ENCODE measurements at places on chromosomes 1 and 21. TPM values are rescaled to one million over a fixed set of nuclear protein-coding genes. Genes with fewer than 3 reads are reported as not detected.

GRCh38 chr1:53572815-53573173 lies 113.6 kb downstream of the DMRTB1 start:
- H3K27me3 ChIP-seq = no peaks in the 10 kb centered on the region
- H3K27ac ChIP-seq = no peak overlapping the region
- no peaks in the 10 kb centered on the region for H3K36me3 ChIP-seq
- H3K4me1 ChIP-seq = no peaks in the 10 kb centered on the region

The RCSD1 gene
- 11.9 TPM for total RNA-seq

The SERTAD4 gene
- 10.0 TPM for total RNA-seq

DNA sequence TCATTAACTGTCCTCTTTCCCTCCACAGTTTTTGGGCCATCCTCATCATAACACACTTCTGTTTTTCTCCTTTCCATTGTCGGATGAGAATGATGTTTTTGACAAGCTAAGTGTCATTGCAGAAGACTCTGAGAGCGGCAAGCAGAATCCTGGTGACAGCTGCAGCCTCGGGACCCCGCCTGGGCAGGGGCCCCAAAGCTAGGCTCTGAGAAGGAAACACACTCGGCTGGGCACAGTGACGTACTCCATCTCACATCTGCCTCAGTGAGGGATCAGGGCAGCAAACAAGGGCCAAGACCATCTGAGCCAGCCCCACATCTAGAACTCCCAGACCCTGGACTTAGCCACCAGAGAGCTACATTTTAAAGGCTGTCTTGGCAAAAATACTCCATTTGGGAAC lies 28.6 kb upstream of the IFNAR1 start:
- DNase-seq = no peak
- H3K4me3 ChIP-seq = no peak overlapping the region
- H3K27me3 ChIP-seq = no peaks in the 10 kb centered on the region
- H3K27ac ChIP-seq = no peak overlapping the region
- no peaks in the 10 kb centered on the region for H3K4me1 ChIP-seq

DNA sequence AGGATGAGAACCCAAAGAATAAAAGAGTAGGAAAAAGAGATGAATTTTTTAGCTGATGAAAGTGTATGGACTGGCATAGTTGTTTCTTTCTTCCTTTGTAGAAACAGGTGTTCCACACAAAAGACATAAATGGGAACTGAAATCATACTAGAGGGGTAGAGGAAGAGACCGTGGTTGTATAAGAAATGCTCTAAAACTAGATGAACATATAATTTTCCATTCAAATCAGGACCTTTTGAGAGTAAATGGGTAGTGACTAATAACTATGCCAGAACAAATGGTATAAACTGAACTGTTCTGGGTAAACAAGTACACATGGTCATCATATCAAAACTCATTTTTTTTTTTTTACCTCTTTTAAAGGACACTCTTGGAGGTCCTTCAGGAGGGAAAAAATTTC lies 344.2 kb downstream of the VAV3 start:
- H3K27ac ChIP-seq = no peak overlapping the region
- no peaks in the 10 kb centered on the region for H3K27me3 ChIP-seq
- no peak for DNase-seq
- H3K4me3 ChIP-seq = no peak overlapping the region
- no peaks in the 10 kb centered on the region for H3K36me3 ChIP-seq
- H3K4me1 ChIP-seq = no peaks in the 10 kb centered on the region

- H3K36me3 ChIP-seq = no peaks in the 10 kb centered on the region
- H3K4me3 ChIP-seq = no peak overlapping the region
- H3K4me1 ChIP-seq = no peaks in the 10 kb centered on the region
- no peak overlapping the region for H3K27ac ChIP-seq
Observed at GRCh38 chr1:37306461-37306860, 167.9 kb upstream of the ZC3H12A start.

- no peaks in the 10 kb centered on the region for H3K36me3 ChIP-seq
- H3K27me3 ChIP-seq = no peaks in the 10 kb centered on the region
- no peak for DNase-seq
- H3K4me1 ChIP-seq = peaks cover 13% of the 10 kb centered on the region
- no peak overlapping the region for H3K27ac ChIP-seq
Observed at GRCh38 chr1:178864326-178864725, 6.6 kb downstream of the ANGPTL1 start.

The CNR2 gene
- total RNA-seq = 0.41 TPM

The KRTAP11-1 gene
- not detected for total RNA-seq

The OR2T33 gene
- not detected for total RNA-seq

- no peak overlapping the region for H3K27ac ChIP-seq
- H3K27me3 ChIP-seq = no peaks in the 10 kb centered on the region
- DNase-seq = no peak
- no peaks in the 10 kb centered on the region for H3K36me3 ChIP-seq
- H3K4me1 ChIP-seq = no peaks in the 10 kb centered on the region
Observed at GRCh38 chr1:78165816-78166215, 120.0 kb downstream of the GIPC2 start.

DNA sequence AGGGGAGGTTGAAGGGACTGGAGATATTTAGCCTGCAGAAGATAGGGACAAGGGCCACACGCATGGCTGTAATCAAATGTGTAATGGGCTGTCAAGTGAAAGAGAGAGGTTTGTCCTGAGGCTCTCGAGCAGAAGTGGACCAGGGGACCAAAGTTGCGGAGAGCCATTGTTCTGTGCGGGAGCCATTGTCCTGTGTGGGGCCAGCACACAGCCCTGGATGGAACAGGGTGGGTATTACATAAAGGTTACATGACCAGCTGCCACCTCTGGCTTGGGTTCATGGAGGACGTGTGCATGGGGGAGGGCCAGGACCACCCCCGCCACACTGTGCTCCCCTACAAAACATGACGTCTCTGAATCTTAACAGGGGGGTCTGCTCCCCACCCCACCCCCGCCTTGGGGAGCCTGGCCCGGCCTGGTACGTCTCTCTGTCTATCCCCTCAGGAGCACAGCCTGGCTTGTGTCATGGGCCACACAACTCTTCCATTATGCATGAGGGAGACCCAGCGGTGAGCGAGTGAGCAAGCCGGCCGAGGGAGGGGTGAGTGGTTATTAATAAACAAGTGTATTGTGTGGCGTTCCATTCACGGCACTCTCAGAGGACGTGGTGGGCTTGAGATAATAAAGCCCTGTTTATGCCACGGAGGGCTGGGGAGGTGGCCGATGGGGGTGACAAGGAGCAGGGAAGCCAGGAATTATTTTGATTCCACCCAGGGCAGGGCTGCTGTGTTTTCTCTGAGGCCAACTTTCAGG lies at the start of gene NFASC:
TSS of gene NFASC (plus strand) at position 703 of the 753 bp plus-strand sequence. CDS start 73,454 bp downstream, outside the sequence.
- H3K27ac ChIP-seq = no peak within 1 kb of the TSS
- no peak within 1 kb of the TSS for H3K4me3 ChIP-seq
- DNase-seq = no peak
- no peaks in the 10 kb centered on the region for H3K27me3 ChIP-seq

The TMEM61 gene
- total RNA-seq = not detected

The INAVA gene
- 3.5 TPM for total RNA-seq

GRCh38 chr1:184827600-184828368 lies 73.1 kb upstream of the EDEM3 start:
- H3K27ac ChIP-seq = peak overlapping the region; percentile 86
- peaks cover 14% of the 10 kb centered on the region for H3K36me3 ChIP-seq
- H3K4me1 ChIP-seq = peaks cover 43% of the 10 kb centered on the region
- H3K4me3 ChIP-seq = no peak overlapping the region
- no peaks in the 10 kb centered on the region for H3K27me3 ChIP-seq

DNA sequence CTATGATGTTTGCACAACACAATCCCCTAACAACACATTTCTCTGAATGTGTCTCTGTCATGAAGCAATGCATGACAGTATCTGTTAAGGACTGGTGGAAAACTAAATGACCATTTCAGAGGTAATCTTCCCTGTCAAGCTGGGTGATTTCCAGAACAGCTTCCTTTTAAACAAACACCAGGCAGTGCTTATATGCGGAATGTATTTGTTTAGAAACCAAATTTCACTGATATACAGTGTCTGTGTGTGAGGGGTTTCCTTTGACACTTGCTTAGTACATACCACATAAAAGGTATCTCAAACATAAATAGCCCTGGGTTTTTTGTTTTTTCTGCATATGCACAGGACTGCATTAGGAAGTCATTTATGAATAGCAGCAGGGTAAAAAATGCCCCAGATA lies 95.6 kb downstream of the TGFBR3 start:
- H3K4me3 ChIP-seq = no peak overlapping the region
- H3K27ac ChIP-seq = no peak overlapping the region
- H3K36me3 ChIP-seq = no peaks in the 10 kb centered on the region
- peaks cover 11% of the 10 kb centered on the region for H3K4me1 ChIP-seq

- no peak overlapping the region for H3K27ac ChIP-seq
- no peak overlapping the region for H3K4me3 ChIP-seq
- H3K36me3 ChIP-seq = no peaks in the 10 kb centered on the region
- no peak for DNase-seq
- H3K27me3 ChIP-seq = no peaks in the 10 kb centered on the region
Observed at GRCh38 chr1:225962440-225962975, 21.5 kb upstream of the LEFTY2 start.

- H3K36me3 ChIP-seq = no peaks in the 10 kb centered on the region
- no peaks in the 10 kb centered on the region for H3K27me3 ChIP-seq
- no peak overlapping the region for H3K27ac ChIP-seq
- no peak for DNase-seq
- no peaks in the 10 kb centered on the region for H3K4me1 ChIP-seq
- no peak overlapping the region for H3K4me3 ChIP-seq
Observed at GRCh38 chr1:117015724-117016123, 14.2 kb downstream of the CD101 start.

DNA sequence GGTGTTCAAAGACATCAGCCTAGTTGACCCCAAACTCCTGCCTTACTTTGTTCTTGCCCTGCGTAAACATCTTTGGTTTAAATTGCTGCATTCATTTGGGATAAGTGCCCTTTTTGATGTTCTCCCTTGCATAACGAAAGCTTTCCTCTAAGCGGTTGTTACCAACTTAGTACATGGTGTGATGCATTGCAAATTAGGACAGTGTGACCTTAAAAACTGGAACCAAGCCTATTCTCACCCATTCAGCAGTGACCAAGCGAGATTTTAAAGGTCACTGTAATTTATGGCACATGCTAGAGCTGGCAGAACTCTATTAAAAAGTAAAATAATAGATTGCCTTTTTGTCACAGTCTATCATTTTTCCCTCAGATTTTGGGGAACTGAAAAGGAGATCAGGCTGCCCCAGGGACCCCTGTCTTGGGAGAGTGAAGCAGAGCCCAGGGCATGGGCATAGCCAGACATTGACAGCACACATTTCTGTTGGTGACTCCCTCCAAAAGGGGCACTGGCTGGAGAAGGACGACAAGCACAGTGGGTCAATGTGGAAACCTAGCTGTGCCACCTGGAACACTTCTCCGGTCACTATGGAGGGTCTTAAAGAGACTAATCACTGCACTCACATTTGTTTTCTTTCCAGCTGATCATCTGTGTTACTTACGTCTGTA lies 63.9 kb downstream of the KCNK1 start:
- H3K4me1 ChIP-seq = no peaks in the 10 kb centered on the region
- no peaks in the 10 kb centered on the region for H3K27me3 ChIP-seq
- H3K27ac ChIP-seq = no peak overlapping the region
- DNase-seq = no peak
- H3K4me3 ChIP-seq = no peak overlapping the region
